ENCODE measurements at places on chromosomes 6 and 20.
A peak's percentile ranks its signal among the peaks of the same experiment; 100 is the strongest.

DNA sequence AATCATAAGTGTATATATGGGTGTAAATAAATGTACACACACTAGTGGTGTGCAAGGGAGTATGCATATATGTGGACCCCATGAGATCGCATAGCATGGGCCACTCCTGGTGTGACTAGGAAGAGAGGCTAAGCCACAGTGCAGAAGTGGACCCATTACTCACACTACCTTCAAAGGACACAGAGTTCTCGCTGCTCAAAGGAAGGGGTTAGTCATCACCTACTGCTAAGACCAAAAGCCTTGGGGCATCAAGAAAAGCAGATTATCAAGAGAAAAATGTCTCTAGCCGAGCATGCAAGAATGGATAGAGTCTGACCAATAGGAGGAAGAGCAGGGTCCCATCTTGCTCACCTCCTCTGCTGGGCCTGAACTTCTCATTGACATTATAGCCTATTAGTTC lies 195.5 kb downstream of the MAFB start:
- no peak for ATAC-seq
- H3K27me3 ChIP-seq: peaks cover 12% of the 10 kb centered on the region
- H3K4me3 ChIP-seq: no peak overlapping the region
- peaks cover 21% of the 10 kb centered on the region for H3K4me1 ChIP-seq

DNA sequence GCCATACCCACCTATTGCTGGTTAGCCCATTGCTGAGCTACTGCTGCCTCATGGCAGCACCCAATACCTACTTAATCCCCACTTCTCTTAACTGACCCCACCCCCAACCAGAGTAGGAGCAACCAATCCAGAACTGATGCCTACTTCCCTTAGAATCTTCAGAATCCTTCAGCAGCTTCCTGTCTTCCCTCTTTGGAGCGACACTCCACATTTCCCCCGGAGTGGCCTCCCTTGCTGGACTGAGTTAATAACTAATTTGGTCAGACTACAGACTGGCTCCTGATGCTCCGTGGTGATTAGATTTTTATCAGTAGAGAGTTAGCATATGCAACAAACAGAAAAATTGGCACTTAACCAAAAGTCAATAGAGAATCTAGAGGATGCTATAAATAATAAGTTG lies 51.2 kb upstream of the UBR2 start:
- H3K27me3 ChIP-seq: no peaks in the 10 kb centered on the region
- no peaks in the 10 kb centered on the region for H3K36me3 ChIP-seq
- peaks cover 31% of the 10 kb centered on the region for H3K4me1 ChIP-seq

GRCh38 chr6:128395188-128395587 lies 125.2 kb downstream of the PTPRK start:
- H3K36me3 ChIP-seq: no peaks in the 10 kb centered on the region
- no peak overlapping the region for H3K27ac ChIP-seq
- no peak for ATAC-seq
- no peaks in the 10 kb centered on the region for H3K4me1 ChIP-seq
- H3K27me3 ChIP-seq: no peaks in the 10 kb centered on the region

DNA sequence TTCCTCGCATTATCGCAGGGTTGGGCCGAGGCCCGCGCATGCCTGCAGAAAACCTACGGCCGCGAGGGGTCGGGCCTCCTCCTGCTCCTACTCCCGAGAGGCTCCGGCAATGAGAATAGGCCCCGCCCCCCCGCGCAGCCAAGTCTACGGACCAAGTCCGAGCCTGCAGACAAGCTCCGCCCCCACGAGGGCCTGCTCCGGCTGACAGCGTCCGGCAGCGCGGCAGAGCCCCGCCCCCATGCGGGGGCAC lies 3.1 kb upstream of the GPSM3 start:
- H3K27ac ChIP-seq: peak overlapping the region; percentile 98
- peaks cover 13% of the 10 kb centered on the region for H3K36me3 ChIP-seq
- no peaks in the 10 kb centered on the region for H3K27me3 ChIP-seq
- peak overlapping the region; percentile 98 for H3K4me3 ChIP-seq

GRCh38 chr6:27502508-27503435 lies 29.9 kb upstream of the ZNF184 start:
- peak; percentile 76 for ATAC-seq
- H3K36me3 ChIP-seq: peaks cover 6% of the 10 kb centered on the region
- H3K27ac ChIP-seq: peak overlapping the region; percentile 67
- peaks cover 35% of the 10 kb centered on the region for H3K4me1 ChIP-seq

- H3K4me1 ChIP-seq: no peaks in the 10 kb centered on the region
- ATAC-seq: no peak
- H3K27me3 ChIP-seq: peaks cover 1% of the 10 kb centered on the region
- no peaks in the 10 kb centered on the region for H3K36me3 ChIP-seq
- no peak overlapping the region for H3K4me3 ChIP-seq
These were observed 100.1 kb upstream of the BHLHE23 start for GRCh38 chr20:63106765-63107448.

DNA sequence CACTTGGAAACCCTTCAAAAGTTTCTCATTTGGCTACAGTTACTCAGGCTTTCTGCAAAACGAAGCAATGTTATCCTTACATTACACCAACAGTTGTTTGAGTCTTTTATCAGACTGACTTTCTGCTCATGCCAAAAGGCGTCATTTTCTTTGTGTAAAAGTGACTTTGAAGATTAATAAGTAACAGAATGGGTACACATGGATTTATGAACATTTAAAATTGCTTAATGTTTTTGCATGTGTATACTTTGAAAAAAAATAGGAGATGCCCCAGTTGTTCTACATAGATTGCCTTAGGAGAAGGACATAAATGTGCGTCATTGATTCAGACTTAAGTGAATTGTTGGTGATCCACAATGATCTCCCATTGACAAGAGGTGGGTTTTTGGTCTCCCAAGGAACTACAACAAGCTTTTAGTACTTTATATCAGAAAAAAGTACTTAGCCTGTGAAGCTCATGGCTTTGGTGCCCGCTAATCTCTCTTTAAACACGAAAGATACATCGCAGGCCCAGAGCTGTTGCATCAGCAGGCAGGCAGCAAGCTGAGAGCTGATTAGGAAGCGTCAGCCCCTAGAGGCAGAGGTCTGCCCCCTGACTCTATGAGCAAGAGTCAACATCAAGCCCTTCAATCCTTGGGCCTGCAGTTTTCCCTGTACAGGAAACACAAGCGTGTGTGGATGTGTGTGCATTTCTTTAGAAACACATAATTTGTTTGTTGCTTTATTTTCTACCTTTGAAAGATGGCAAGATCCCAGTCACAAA lies 45.9 kb downstream of the SLC22A3 start:
- no peak for ATAC-seq
- H3K27ac ChIP-seq: no peak overlapping the region
- no peaks in the 10 kb centered on the region for H3K36me3 ChIP-seq
- H3K4me1 ChIP-seq: peaks cover 4% of the 10 kb centered on the region
- no peak overlapping the region for H3K4me3 ChIP-seq

GRCh38 chr6:64737418-64737817 lies 969.6 kb downstream of the EYS start:
- ATAC-seq: no peak
- no peaks in the 10 kb centered on the region for H3K4me1 ChIP-seq

DNA sequence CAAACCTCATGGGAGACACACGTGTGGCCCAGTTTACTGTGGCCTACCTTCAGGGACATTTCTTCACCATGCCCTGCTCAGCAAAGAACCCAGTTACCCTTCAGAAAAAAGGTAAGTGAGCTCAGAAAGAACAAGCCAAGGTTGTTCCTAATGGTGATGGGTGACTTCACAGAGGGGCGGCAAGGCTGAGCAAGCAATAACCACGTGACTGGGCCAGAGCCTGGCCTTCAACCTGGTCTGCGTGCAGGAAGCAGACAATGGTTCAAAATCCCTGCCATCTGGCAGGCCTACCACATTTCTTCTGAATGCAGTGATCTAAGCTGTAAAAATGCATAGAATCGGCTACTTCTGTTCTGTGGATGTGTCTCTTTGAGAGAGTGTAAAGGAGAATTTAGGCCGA lies 115.5 kb upstream of the CST7 start:
- no peaks in the 10 kb centered on the region for H3K36me3 ChIP-seq
- H3K4me3 ChIP-seq: no peak overlapping the region
- H3K27ac ChIP-seq: no peak overlapping the region
- no peaks in the 10 kb centered on the region for H3K4me1 ChIP-seq

- peaks cover 58% of the 10 kb centered on the region for H3K36me3 ChIP-seq
- ATAC-seq: no peak
- no peak overlapping the region for H3K4me3 ChIP-seq
These were observed 20.2 kb downstream of the MRPL14 start for GRCh38 chr6:44107017-44107416.

GRCh38 chr6:6730831-6731230 lies 142.3 kb downstream of the LY86 start:
- no peak for ATAC-seq
- peaks cover 41% of the 10 kb centered on the region for H3K27me3 ChIP-seq
- H3K27ac ChIP-seq: no peak overlapping the region
- H3K36me3 ChIP-seq: no peaks in the 10 kb centered on the region

- no peaks in the 10 kb centered on the region for H3K27me3 ChIP-seq
- no peaks in the 10 kb centered on the region for H3K4me1 ChIP-seq
These were observed 521.2 kb upstream of the IMPG1 start for GRCh38 chr6:76593668-76594067.

DNA sequence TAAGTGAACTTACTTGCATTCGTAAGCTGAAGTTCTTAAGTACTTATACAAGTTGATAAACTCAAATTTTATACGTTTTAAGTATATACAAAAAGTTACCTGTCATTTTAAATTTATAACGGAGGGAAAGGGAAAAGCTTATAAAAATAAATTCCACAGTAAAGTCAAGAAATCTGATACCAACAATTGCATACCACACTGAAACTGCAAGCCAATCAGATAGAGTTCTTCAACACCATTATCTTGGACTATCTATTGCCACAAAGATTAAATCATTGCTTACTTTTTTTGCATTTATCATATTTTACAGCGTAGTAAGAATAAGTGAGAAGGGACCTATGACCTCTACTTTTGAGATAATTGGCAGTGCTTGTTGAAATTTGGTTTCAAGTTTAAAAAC lies 386.7 kb downstream of the TFAP2A start:
- H3K4me3 ChIP-seq: no peak overlapping the region
- no peaks in the 10 kb centered on the region for H3K27me3 ChIP-seq
- H3K36me3 ChIP-seq: no peaks in the 10 kb centered on the region
- H3K4me1 ChIP-seq: no peaks in the 10 kb centered on the region
- H3K27ac ChIP-seq: no peak overlapping the region

GRCh38 chr6:72850469-72850868 lies 228.6 kb downstream of the KCNQ5 start:
- ATAC-seq: no peak
- H3K4me3 ChIP-seq: no peak overlapping the region
- no peaks in the 10 kb centered on the region for H3K4me1 ChIP-seq
- no peaks in the 10 kb centered on the region for H3K27me3 ChIP-seq

- peak overlapping the region; percentile 92 for H3K4me3 ChIP-seq
- H3K4me1 ChIP-seq: peaks cover 81% of the 10 kb centered on the region
- peak; percentile 86 for ATAC-seq
These were observed 109.6 kb downstream of the RTN4IP1 start for GRCh38 chr6:106519460-106520394.

- no peak for ATAC-seq
- H3K27ac ChIP-seq: no peak overlapping the region
- H3K27me3 ChIP-seq: no peaks in the 10 kb centered on the region
- no peaks in the 10 kb centered on the region for H3K36me3 ChIP-seq
These were observed 383.7 kb downstream of the CENPW start for GRCh38 chr6:126723541-126724170.

GRCh38 chr20:63370618-63371187 lies 9.6 kb upstream of the CHRNA4 start:
- no peaks in the 10 kb centered on the region for H3K4me1 ChIP-seq
- H3K27ac ChIP-seq: no peak overlapping the region
- H3K27me3 ChIP-seq: peaks cover 58% of the 10 kb centered on the region
- H3K4me3 ChIP-seq: no peak overlapping the region
- no peak for ATAC-seq

DNA sequence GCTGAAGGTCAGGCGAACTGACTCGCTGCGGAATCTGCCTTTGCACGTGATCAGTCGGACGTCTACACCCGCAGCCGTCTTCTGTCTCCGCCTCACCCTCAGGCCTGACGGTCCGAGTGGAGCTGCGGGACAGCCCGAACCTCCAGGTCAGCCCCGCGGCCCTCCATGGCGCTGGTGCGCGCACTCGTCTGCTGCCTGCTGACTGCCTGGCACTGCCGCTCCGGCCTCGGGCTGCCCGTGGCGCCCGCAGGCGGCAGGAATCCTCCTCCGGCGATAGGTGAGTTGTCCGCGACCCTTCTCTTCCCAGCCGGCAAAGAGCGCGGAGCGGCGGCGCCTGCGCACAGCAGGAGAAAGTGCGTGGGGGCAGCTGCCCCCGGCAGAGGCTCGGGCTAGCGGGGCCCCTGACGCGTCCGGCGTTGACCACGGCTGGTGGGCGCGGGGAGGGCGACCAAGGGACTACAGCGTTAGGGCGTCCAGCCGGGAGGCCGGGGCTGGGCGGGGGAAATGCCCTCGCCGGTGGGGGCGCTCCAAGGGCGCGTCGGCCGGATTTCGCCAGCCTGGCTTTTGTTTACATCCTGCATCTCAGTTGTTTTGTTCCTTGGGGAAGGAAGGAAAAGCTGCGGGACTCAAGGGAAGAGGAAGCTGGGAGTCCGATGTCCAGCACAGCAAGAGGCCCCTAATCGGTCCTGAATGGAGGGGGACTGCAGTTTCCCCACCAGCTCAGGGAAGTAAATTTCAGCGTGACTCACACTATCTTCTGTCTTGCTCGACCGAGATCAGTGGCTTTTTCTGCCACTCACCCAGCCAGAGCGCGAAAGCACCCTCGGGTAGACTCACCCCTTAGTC lies at the start of gene SMPDL3A:
Gene SMPDL3A, plus strand, starts transcription at position 77 of the 846 bp plus-strand sequence. Its CDS starts 89 bp downstream, at position 166.
- ATAC-seq: peak; percentile 78
- H3K27me3 ChIP-seq: peaks cover 35% of the 10 kb centered on the region
- H3K36me3 ChIP-seq: no peaks in the 10 kb centered on the region
- peak within 1 kb of the TSS; percentile 89 for H3K4me3 ChIP-seq
- peak within 1 kb of the TSS; percentile 80 for H3K27ac ChIP-seq
- H3K4me1 ChIP-seq: peaks cover 19% of the 10 kb centered on the region

- H3K27ac ChIP-seq: no peak overlapping the region
- H3K4me1 ChIP-seq: no peaks in the 10 kb centered on the region
- H3K27me3 ChIP-seq: no peaks in the 10 kb centered on the region
These were observed 68.1 kb downstream of the LRRC1 start for GRCh38 chr6:53862662-53863462.

DNA sequence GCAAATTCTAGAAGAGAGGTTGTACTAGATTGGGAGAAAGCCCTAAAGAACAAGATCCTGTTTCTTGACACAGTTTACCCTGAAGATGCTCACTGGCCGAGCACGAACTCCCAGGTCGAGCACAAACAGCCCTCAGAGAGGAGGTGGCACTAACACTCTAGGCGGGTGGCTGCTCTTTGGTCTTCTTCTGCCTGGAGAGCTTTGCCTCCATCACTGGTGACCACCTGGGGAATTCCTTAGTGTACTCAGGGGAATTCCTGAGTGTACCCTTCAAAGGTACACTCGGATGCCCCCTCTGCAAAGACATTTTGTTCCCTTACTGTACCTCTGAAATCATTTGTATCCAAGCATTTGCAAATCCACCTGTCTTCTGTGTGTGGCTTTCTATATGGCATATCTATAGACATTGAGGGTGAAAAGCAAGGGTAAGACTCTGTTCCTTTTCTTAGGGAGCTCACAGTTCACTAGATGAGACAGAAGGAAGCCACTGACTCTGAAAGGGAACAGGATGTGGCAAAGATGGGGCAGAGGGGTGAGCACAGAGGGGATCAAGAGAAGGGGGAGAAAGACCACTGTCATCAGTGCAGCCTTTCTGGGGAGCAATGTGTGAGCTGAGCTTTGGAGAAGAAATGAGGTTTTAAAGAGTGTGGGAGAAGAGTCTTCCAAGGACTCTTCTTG lies 169.8 kb upstream of the PROKR2 start:
- no peak for ATAC-seq
- H3K36me3 ChIP-seq: no peaks in the 10 kb centered on the region
- no peak overlapping the region for H3K27ac ChIP-seq
